ENCODE measurements at places on chromosomes 3 and 15. TPM values are rescaled to one million over a fixed set of nuclear protein-coding genes. Genes with fewer than 3 reads are reported as not detected.

GRCh38 chr3:112605285-112605684 lies 35.7 kb downstream of the CCDC80 start:
- no peak overlapping the region for H3K4me3 ChIP-seq
- H3K36me3 ChIP-seq, result no peaks in the 10 kb centered on the region
- DNase-seq, result no peak

Gene GLDN
- not detected for total RNA-seq

Gene IQCF5
- not detected for total RNA-seq

Gene GOLGA6B
- not detected for total RNA-seq

DNA sequence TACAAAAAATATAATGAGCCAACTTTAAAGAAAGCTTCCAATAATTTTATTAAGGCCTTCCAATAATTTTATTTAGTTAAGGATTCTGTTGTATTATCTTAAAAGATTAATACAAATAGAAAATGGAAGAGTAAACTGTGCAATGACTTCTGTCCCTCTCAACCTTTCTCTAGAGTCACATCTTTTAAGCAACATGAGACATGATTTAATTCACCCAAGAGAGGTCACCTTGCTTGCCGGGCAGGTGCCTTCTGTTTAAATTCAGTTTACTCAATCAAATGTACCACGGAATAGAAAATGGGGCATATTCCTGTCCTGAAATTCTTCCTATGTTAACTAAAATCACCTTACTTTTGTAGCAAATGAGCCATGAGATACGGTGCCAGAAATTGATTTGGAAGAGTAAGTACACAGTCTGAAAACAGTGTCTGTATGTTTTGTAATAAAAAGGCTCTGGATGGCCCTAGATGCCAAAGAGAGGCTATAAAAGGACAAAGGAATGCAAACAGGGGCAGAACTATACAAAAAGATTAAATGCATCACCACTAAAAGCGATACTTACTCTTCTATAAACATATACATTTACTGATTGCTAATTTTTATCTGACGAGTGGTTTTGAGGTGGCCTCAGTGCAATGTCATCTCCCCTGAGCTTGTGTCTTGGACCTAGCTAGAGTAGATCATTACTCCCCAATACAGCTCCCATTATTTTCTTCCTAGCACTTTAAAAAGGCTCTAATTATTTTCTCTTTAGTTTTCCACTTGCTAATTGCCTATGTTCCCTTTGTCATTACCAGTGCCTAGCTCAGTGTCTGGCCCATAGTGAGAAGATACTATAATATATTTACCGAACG lies 134.0 kb downstream of the FHIT start:
- no peaks in the 10 kb centered on the region for H3K27me3 ChIP-seq
- no peak overlapping the region for H3K27ac ChIP-seq
- peaks cover 3% of the 10 kb centered on the region for H3K36me3 ChIP-seq
- H3K4me1 ChIP-seq, result peaks cover 8% of the 10 kb centered on the region
- no peak overlapping the region for H3K4me3 ChIP-seq

Gene HHATL
- total RNA-seq, result not detected

Gene HIGD2B
- total RNA-seq, result not detected

- H3K4me1 ChIP-seq, result peaks cover 21% of the 10 kb centered on the region
- no peak overlapping the region for H3K4me3 ChIP-seq
Measured at GRCh38 chr3:114307222-114307830, 13.5 kb downstream of the TIGIT start.
